ENCODE measurements at places on chromosomes 6 and 20.
A peak's percentile ranks its signal among the peaks of the same experiment; 100 is the strongest.

DNA sequence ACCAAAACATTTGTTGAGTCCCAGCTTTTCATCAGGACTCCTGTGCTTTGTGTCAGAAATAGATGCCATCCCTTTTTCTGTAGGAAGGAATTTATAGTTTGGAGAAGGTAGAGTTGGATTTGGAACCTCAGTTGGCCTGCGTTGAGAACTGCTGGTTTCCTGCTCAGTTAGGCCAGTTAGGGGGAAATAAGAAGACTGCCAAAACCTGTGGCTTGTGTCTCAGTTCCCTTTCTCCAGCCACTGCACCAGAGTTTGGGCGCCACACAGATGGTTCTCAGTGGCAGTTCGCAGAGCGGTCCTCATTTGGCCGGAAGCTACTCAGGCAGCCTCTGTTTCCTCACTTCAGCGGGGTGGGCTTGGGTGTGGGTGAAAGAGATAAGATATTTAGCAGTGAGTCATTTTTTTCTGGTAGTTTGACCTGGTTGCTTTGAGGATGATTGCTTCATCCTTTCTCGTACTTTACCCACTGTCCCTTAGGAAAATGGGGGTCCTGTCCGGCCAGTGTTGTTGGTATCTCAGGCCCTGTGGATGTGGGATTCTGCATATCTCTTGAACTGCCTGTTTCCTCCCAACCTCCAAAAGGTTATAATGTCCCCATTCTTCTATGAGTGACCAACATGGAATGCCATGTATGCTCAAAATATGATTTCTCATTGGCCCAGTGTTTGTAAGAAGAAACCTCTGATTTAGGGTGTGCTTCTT lies 53.7 kb downstream of the JARID2 start:
- DNase-seq: peak; percentile 55

DNA sequence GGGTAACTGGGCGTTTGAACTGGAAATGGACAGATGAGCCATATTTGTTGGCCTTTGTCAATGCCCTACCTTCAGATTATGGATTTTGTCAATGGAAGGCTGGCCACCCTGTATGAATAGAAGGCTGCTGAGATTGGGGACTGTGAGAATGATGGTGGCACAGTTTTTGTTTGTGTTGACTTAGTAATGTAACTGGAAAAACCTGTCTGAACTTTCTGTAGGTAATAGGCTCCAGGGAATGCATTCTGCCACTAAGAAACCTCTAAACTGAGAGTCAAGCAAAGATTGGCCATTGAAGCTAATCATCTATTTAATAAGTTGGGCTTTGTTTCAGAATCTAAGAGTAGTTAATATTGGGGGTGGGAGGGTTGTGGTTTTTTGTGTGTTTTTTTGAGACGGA lies 97.5 kb downstream of the FOXO3 start:
- DNase-seq: no peak

GRCh38 chr20:63560856-63561609 lies 7.1 kb downstream of the FNDC11 start:
- no peak for DNase-seq

DNA sequence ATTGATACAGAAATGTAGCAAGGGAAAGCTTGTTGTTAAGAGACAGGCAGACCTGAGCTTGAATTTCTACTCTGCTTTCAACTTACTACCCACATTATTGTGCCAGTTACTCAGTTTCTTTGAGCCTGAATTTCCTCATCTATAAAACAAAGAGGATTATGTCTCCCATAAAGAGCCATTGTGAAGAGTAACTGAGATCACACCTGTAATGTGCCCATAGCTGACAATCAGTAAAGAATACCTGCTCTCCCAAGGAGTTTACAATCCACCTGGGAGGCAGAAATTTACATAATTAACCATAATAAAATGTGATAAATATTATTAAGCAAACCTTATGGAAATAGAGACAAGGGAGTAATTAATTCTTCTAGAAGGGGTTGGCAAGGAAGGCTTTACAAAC lies 204.9 kb downstream of the EPM2A start:
- no peak for DNase-seq

DNA sequence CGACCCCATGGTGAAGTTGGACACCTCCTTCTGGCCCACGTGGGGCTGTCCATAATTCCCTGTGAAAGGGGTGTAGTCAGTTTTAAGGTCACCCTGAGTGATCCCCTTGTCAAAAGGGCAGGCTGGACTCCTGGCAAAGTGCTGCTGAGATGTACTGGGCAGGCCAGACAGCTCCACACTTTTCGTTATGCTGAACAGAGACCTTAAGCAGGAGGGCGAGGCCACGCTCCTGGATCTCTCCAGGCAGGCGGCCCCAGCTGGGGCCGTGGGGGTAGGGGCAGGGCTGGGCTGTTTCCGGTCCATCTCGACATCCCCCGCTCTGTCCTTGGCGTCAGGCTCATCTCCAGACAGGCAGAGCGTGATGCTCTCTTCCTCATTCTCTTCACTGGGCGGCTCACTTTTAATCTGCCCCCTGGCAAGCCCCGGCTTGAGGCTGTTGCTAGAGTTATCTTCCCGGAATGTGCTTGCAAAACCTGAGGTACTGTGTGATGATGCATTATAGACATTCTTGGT lies 56.7 kb downstream of the GJA10 start:
- peak; percentile 39 for DNase-seq

DNA sequence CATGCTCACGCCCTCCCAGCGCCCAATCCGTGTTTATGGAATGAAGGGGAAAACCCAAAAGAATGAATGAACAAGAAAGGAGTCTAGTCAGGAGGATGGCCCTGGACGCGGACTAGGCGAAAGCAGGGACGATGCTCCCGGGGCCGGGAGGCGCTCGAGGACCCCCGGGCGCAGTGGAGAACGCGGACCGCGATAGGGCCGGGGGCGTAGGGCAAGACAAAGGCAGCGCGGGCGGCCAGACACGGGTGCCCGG lies 758 bp downstream of the GCLC start:
- peak; percentile 41 for DNase-seq

DNA sequence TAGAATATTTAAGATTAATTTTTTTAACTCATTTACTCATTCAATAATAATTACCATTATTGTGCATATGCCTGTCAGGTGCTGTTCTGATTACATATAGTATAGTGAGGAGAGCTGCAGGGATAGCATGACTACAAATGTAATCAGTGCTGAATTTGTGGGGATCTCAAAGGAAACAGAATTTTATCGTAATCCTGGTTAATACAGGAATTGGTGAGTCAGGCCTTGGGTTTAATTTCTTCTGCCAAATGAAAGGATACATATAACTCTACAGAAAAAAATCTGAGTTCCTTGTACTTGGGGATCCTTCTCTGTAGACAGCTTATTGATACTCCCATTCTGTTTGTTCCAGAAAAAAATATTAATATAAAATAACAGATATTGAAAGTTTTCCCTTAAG lies 297.2 kb downstream of the GJA1 start:
- DNase-seq: no peak
